ENCODE measurements at places on chromosomes 6 and 20.

DNA sequence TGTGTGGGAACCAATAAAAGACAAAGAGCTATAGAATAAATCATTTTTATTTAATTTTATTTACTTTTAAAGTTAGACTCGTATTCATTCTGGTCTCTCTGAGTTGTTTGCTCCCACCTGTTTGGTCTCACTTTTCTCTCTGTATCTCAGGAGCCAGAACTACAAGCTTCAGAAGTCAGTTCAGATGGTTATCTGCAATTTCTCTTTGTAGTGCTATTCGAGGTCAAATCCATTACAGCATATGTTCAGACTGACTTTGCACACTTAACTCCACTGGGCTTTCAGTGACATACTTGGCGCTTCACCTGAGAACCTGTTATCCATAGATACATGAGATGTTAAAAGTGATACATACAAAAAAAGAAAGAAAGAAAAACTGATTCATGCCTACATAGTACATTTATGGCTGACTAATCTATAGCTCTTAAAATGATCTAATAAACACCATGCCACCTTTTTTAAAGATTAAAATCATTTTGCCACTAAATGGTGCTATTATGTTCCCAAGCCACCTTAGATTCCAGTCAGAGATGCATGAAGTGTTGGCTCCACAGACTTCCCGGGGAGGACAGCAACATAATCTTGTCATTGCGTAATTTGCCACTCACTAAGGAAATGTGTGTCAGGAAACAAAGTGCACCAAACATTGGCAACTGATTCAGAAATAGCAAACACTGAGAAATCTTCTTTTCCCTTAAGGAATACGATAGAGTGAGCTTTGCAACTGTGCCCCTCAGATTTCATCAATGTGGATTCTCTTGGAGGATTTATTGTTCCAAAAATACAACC lies 396.7 kb downstream of the HACE1 start:
- no peak for DNase-seq

DNA sequence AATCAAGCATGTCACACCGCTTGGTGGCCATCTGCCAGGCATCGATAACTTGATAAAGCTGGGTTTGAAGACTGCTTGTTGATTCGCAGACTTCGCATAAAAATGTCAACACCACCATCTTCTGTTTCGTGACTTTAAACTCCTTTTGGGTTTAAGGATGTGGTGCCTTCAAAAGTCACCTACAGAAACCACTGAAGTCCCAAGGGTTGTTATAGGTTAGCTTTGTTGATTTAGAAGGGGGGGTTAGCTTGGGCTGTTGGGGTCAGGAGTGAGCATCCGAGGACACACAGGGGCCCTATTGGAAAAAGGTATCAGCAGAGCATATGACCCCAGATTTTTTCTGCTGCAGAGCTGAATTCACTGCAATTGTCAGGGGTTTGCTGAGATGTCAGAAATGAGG lies 76.7 kb upstream of the SSTR4 start:
- no peak for DNase-seq

DNA sequence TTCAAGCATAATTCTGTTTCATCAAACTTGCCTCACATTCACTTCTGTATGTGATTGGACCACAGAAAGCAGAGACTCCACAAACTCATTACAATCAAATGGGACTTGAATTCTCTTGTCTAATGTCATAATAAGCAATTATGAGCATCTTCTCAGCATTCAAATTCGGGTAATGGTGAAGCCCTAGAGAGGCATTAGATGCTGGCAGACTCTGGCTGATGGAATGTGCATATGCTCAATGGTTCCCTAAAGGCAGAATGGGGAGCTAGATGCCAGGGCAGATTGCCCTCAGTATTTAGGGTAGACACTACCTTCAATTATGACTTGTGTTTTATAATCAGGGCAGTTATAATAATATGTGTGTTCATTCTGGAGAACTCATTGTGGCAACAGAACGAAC lies 127.9 kb downstream of the HDGFL1 start:
- no peak for DNase-seq

- no peak for DNase-seq
These were observed at the start of gene ADGRG6 for GRCh38 chr6:142301651-142302391. Gene ADGRG6, plus strand, starts transcription at chr6:142302007. Its CDS starts 323 bp downstream, at chr6:142302330.

DNA sequence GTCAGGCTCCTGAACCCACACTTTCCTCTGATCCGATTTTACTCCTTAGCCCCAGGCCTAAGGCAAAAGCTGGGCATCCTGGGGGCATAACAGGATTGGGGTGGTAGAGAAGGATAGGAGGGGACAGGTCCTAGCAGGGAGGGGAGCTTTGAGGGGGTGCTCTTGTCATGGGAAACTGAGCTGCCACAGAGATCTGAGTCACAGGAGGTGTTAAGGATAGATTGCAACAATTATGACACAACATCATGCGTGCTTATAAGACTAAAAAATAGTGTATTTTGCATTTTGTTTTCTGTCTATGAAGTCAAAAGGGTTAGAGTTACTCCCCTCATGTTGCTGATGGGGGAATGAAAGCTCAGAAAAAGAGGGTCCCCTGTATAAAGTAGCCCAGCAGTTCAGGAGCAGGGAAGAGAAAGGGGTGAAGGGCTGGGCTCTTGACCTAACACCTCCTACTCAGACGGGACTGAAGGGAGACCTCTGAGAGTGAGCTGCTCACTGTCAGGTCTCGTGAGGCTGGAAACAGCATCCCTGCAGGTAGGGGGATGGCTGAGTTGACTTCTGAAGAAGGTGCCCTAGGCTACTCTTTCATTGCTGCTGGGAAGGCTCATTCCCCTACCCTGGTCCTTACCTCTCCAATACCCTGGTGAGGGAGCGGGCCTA lies 2.0 kb downstream of the GLP1R start:
- DNase-seq, result no peak

Data from AG04449 (cell line).